ENCODE measurements at places on chromosomes 4 and X.

- no peak for DNase-seq
Observed at GRCh38 chrX:23811656-23812055, 28.7 kb downstream of the SAT1 start.

DNA sequence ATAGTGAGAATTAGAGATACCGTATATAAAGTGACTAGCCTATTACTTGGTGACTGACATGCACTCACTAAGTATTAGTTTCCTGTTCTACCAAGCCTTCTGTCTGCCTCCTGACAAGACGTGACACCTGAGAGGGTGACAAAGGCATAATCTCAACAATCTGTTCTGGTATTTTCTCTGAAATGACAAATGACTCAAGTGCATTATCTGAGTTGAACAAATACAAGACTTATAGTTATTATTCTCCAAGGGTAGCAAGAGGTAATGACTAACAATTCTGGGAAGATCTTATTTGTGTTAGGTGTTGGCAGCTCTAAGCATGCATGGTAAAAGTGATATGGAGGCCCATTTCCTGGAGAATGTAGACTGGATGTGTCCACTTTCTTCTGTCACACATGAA lies 60.6 kb downstream of the SYTL5 start:
- DNase-seq = no peak

DNA sequence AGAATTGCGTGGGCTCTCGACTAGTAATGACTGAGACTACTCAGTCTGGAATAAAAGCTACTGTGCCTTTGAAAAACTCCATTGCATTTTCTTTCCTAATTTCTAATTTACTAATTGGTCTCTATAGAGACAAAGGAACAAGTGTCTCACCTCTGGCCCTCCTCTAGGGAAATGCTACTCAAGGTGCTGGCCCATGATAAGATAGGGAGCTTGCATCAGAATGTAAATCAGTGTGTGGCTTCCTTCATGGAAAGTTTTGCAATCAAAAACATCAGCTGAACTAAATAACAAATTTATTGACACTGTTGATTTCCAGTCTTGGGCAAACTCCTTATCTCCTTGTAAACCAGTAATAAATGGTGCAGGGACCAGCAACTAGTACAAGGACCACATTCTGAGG lies 81.8 kb downstream of the SRPX start:
- DNase-seq = no peak

- no peak for DNase-seq
Observed at GRCh38 chr4:84778041-84778440, 188.4 kb downstream of the WDFY3 start.

DNA sequence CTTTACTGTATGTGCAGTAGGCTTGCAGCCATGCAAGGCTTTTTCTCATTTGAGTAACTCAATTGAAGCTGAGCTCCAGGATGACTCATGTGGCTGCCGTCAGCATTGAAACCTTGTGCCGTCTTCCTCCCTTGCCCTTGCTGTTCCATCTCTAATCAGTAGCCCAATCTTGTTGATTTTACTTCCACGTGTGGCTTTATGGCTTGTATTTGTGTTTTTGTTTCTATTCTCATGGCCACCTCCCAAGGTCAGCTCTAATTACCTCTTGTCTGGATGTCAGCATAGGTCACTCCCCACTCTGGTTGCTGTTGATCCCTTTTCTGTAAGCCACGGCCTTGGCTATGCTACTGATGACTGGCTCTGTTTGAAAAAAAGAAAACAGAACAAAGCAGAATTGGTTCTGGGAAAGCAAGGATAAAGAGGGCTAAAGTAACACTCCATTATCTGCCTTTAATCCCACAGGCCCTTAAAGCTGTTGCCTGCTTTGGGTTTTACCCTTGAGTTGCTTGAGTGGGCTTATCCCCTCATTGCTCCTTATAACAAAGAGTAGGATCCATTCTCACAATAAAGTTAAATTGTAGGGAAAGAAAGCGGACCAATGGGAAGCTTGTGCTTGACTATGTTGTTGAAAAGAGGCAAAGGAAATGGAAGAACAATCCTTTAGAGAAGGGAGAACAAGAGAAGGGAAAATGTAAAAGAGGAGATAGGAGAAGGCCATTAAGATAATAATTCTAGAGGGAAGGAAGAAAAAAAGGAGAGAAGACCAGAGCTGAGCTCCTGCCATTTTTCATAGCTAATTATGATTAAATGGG lies 173.9 kb upstream of the PGRMC2 start:
- no peak for DNase-seq

- DNase-seq = no peak
Observed at GRCh38 chr4:83876047-83876446, 340.1 kb downstream of the GPAT3 start.

GRCh38 chr4:69104719-69105275 lies 8.5 kb downstream of the UGT2B7 start:
- DNase-seq = no peak

GRCh38 chr4:97468272-97468671 lies 675.0 kb downstream of the STPG2 start:
- DNase-seq = no peak

DNA sequence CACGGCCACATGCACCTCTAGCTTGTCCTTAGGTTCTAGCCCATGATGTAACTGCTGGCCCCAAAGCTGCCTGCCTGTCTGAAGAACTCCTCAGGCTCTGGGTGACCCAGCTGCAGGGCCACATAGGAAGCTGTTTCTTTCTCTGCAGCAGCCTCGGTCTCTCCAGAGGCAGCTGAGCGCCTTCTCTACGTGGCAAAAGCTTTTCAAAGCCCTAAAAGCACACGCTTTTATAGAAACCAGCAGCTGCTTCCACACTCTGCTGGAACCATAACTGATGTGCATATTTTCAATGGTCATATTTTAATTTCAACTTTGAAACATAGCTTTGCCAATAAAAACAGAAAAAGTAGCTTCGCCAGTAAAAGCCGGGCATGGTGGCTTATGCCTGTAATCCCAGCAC lies 37.4 kb downstream of the FAM53A start:
- no peak for DNase-seq
